ENCODE measurements at places on chromosomes 3 and 15. TPM values are rescaled to one million over a fixed set of nuclear protein-coding genes. Genes with fewer than 3 reads are reported as not detected.

- H3K27ac ChIP-seq, result no peak overlapping the region
- no peak overlapping the region for H3K4me3 ChIP-seq
- H3K4me1 ChIP-seq, result peaks cover 18% of the 10 kb centered on the region
- DNase-seq, result no peak
Measured at GRCh38 chr3:122430371-122430770, 14.5 kb upstream of the WDR5B start.

DNA sequence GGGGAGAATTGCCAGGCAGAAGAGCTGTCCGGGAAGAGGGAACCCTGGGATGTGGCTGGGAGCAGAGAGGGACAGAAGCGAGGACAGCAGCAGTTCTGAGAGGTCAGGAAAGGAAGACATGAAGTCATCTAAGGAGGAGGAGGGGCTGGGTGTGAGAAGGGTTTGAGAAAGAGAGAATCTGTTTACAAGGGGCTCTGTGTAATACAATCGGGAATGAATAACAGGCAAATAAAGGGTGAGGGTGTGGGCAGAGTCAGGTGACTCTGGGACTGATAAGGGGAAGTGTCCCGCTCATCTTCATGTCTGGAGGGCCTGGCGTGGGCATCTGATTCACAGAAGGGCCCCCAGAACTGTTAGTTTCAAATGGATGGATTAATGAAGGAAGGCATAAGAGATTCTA lies 191.3 kb downstream of the XXYLT1 start:
- H3K27me3 ChIP-seq, result peaks cover 3% of the 10 kb centered on the region
- no peak overlapping the region for H3K4me3 ChIP-seq
- no peaks in the 10 kb centered on the region for H3K36me3 ChIP-seq
- H3K27ac ChIP-seq, result no peak overlapping the region
- peaks cover 8% of the 10 kb centered on the region for H3K4me1 ChIP-seq

TGM4 gene
- total RNA-seq, result not detected

LDHAL6B gene
- total RNA-seq, result not detected

OCA2 gene
- not detected for total RNA-seq

ZNF660 gene
- 0.23 TPM for total RNA-seq

SEC61A1 gene
- 661 TPM for total RNA-seq

Data from HFFc6 (cell line).